Uterus (tissue), 4 donors: ENCODE measurements at places on chromosomes 6 and 20. TPM values are rescaled to one million over a fixed set of nuclear protein-coding genes. Genes with fewer than 3 reads are reported as not detected.

- DNase-seq: peak; percentile 32
- H3K36me3 ChIP-seq: no peaks in the 10 kb centered on the region
- no peaks in the 10 kb centered on the region for H3K27me3 ChIP-seq
- H3K4me1 ChIP-seq: peaks cover 10% of the 10 kb centered on the region
- H3K27ac ChIP-seq: peak overlapping the region; percentile 92
- H3K4me3 ChIP-seq: peak overlapping the region; percentile 86
Measured at GRCh38 chr6:53066077-53066417, 843 bp downstream of the FBXO9 start.

DNA sequence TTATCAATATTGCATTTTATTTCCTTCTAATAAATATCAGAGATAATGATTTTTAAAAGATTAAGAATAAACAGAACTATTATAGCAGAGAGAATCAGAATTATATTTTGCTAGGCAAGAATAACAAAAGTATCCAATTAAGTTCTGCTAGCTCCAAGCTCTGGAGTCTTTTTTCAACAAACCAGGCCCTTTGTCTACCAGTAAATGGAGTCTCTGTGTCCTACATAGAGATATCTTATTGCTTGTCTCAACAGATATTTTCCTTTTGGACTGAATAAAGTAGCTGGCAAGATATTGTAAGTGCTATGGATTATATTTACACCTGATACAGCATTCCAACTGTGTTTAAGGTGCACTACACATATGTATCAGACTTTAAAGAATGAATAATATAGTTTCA, 107.1 kb downstream of the DST start:
- H3K4me3 ChIP-seq: peak overlapping the region; percentile 3
- no peak for DNase-seq
- H3K4me1 ChIP-seq: peaks cover 10% of the 10 kb centered on the region
- peak overlapping the region; percentile 83 for H3K27ac ChIP-seq
- H3K27me3 ChIP-seq: no peaks in the 10 kb centered on the region

DNA sequence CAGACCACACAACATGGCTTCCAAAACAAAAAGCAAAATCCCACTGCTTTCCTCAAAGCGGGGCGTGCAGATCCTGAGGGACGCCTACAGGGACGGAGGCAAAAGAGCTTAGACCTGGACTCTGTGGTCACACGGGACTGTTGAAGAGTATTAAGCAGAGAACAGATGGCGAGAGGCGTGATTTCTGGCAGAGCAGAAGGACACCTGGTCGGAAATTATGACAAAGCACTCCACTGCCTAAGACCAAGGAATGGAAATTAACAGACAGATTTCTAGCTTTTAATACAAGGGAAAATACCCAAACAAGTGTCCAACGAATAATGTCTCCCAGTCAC, 15.4 kb downstream of the CST7 start:
- no peaks in the 10 kb centered on the region for H3K27me3 ChIP-seq
- H3K4me1 ChIP-seq: no peaks in the 10 kb centered on the region
- no peak for DNase-seq
- no peaks in the 10 kb centered on the region for H3K36me3 ChIP-seq
- no peak overlapping the region for H3K27ac ChIP-seq

DNA sequence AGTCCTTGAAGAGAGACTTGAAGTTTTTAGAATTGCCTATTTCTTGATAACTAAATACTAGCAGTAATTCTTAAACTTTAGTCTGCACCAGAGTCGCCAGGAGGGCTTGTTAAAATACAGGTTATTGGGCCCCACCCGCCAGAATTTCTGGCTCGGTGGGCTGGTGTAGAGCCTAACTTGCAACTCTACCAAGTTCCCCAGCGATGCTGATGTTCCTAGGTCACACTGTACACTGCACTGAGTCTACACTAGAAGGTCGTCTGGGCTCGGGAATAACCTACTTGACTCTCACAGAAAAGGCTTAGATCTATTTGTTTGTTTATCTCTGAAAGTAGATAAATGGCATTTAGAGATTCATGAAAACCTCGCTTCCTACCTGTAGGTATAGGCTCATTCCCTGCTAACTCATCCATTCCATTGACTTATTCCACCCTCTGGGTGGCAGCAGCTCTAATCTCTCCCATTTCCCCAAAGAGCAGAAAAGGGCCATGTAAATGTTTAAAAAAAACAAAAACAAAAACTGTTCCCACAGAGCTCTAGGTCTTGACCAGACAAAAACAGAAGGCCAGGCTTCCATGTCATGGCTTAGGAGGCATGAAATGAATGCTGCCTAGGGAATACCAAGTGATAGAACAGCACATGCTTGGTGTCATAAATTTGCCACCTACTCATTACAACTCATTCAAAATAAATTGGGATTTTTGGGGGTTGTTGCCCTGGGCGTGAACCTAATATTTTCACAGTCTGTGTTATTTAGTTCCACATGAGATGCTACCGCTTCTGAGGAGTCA, 292.1 kb downstream of the ADGB start:
- no peaks in the 10 kb centered on the region for H3K4me1 ChIP-seq
- no peaks in the 10 kb centered on the region for H3K36me3 ChIP-seq
- H3K4me3 ChIP-seq: no peak overlapping the region
- no peak overlapping the region for H3K27ac ChIP-seq
- H3K27me3 ChIP-seq: no peaks in the 10 kb centered on the region

Gene PACRG
- 4.6 TPM for total RNA-seq

DNA sequence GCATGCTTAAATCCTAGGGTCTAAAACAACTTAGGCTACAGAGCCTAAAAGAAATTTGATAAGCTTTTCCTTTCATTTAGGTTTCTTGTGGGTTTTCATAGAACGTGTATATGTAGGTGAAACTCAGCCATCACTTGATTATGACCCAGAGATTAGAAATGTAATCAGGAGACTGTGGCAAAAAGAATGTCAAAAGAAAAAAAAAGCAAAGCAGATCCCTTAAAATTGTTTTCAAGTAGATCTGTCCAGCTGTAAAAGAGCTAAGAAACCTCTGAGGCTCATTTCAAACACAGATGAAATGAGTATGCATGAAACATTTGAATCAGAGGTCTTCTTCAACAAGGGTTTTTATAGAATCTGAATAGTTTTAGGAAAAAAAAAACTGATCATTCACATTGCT, 341.3 kb upstream of the PRDM1 start:
- no peak for DNase-seq
- no peaks in the 10 kb centered on the region for H3K4me1 ChIP-seq
- H3K4me3 ChIP-seq: no peak overlapping the region
- H3K36me3 ChIP-seq: no peaks in the 10 kb centered on the region

GRCh38 chr6:89217299-89217910, at the start of gene GABRR1:
Gene GABRR1, minus strand, starts transcription at chr6:89217358. Its CDS starts 36 bp downstream, at chr6:89217322.
- H3K4me1 ChIP-seq: no peaks in the 10 kb centered on the region
- no peaks in the 10 kb centered on the region for H3K36me3 ChIP-seq
- no peak within 1 kb of the TSS for H3K27ac ChIP-seq
- no peak within 1 kb of the TSS for H3K4me3 ChIP-seq

- H3K27ac ChIP-seq: no peak overlapping the region
- DNase-seq: no peak
- H3K36me3 ChIP-seq: no peaks in the 10 kb centered on the region
- H3K4me3 ChIP-seq: no peak overlapping the region
Measured at GRCh38 chr6:169404828-169405227, 151.2 kb upstream of the THBS2 start.

- DNase-seq: no peak
- peaks cover 3% of the 10 kb centered on the region for H3K27me3 ChIP-seq
- H3K4me1 ChIP-seq: no peaks in the 10 kb centered on the region
- peak overlapping the region; percentile 83 for H3K27ac ChIP-seq
- no peaks in the 10 kb centered on the region for H3K36me3 ChIP-seq
- H3K4me3 ChIP-seq: peak overlapping the region; percentile 71
Measured at GRCh38 chr6:125748406-125749172, 843 bp upstream of the HEY2 start.

Gene DUSP22
- total RNA-seq: 37.3 TPM

- no peak overlapping the region for H3K27ac ChIP-seq
- H3K4me3 ChIP-seq: no peak overlapping the region
- no peaks in the 10 kb centered on the region for H3K27me3 ChIP-seq
Measured at GRCh38 chr6:31396422-31397152, 6.8 kb upstream of the MICA start.

- H3K27me3 ChIP-seq: no peaks in the 10 kb centered on the region
- no peak overlapping the region for H3K27ac ChIP-seq
- H3K4me1 ChIP-seq: no peaks in the 10 kb centered on the region
- DNase-seq: no peak
- H3K4me3 ChIP-seq: no peak overlapping the region
Measured at GRCh38 chr6:98984121-98984520, 36.4 kb upstream of the FBXL4 start.

Gene GTSF1L
- not detected for total RNA-seq

DNA sequence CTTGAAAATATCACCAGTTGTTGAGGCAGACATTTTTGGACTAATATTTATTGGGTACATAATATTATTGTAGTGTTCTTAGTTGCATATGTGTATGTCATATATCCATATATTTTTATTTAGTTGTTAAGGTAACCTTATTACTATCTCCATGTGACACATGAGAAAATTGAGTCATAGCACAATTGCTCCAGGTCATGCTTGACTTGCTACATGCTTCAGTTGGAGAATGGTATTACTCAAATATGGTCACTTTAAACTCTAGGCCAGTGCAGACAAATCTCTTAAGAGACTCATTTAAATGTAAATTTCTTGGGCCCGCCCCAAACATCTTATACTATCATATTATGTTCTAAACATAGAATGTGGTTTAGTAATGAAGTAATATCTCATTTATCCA, 246.1 kb downstream of the RIMS1 start:
- H3K4me1 ChIP-seq: no peaks in the 10 kb centered on the region
- H3K4me3 ChIP-seq: no peak overlapping the region
- no peak overlapping the region for H3K27ac ChIP-seq

DNA sequence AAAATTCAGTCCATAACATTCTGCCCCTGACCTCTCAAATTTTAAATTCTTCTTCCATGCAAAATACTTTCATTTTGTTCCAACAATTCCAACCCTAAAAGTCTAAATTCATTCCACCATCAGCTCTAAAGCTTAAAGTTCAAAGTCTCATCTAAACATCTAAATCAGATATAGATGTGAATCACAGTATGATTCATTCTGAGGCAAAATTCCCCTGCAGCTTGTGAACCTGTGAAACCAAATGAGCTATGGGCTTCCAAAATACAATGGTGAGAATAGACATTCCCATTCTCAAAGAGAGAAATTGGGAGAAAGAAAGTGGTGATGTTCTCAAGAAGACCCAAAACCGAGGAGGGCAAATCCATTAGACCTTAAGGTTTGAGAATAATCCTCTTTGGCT, 309.8 kb downstream of the HIVEP2 start:
- H3K27me3 ChIP-seq: no peaks in the 10 kb centered on the region
- H3K27ac ChIP-seq: no peak overlapping the region
- no peaks in the 10 kb centered on the region for H3K36me3 ChIP-seq
- no peak overlapping the region for H3K4me3 ChIP-seq

- no peaks in the 10 kb centered on the region for H3K27me3 ChIP-seq
- no peaks in the 10 kb centered on the region for H3K36me3 ChIP-seq
- no peak overlapping the region for H3K27ac ChIP-seq
- H3K4me1 ChIP-seq: no peaks in the 10 kb centered on the region
Measured at GRCh38 chr20:43975096-43975768, 60.6 kb downstream of the TOX2 start.

Gene AIF1
- 20.9 TPM for total RNA-seq

Gene GMNN
- total RNA-seq: 8.9 TPM

Gene SLC17A3
- total RNA-seq: not detected

DNA sequence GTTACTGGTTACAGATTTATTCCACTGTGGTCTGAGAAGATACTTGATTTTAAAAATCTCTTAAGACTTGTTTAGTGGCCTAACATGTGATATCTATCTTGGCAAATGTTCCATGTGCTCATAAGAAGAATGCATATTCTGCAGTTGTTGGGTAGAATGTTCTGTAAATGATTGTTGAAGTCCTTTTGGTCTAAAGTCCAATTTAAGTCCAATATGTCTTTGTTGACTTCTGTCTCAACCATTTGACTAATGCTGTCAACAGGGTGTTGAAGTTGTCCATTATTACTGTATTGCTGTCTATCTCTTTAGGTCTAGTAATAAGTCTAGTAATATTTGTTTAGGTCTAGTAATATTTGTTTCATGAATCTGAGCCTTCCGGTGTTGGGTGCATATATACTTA, 387.8 kb upstream of the RUNX2 start:
- DNase-seq: no peak
- H3K4me3 ChIP-seq: no peak overlapping the region
- no peaks in the 10 kb centered on the region for H3K4me1 ChIP-seq
- no peaks in the 10 kb centered on the region for H3K36me3 ChIP-seq

Gene TUBB1
- total RNA-seq: not detected

DNA sequence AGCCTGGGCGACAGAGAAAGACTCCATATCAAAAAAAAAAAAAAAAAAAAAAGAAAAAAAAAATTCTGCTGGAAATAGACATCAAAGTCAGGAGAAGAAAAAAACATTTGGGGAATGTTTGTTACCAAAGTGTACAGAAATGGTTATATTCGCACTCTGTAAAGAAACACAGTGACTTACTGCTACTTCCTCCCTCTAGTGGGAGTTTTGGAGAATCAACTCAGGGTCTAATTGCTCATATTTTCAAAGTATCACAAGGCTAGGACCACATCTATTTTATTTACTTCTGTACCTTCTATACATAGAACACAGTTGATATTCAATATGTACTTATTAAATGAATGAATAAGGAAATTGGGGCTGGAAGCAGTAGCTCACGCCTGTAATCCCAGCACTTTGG, 24.4 kb downstream of the ARG1 start:
- H3K36me3 ChIP-seq: no peaks in the 10 kb centered on the region
- H3K4me3 ChIP-seq: no peak overlapping the region
- no peak overlapping the region for H3K27ac ChIP-seq
- no peaks in the 10 kb centered on the region for H3K4me1 ChIP-seq
- no peak for DNase-seq

DNA sequence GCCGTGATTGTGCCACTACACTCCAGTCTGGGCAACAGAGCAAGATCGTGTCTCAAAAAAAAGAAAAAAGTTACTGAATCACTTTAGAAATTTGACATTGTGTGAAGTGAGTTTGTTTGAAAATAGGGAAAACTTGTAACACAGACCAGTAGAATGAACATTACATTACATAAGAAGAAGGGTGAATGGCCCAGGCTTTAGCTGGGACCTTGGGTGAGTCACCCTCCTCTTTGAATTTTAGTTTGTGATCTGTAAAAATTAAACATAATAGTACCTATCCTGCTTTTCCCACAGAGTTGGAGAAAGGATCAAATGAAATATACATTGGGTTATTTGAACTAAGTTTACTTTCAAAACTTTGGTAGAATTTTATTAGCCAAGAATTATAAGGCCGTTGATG, 56.3 kb downstream of the KCNS1 start:
- no peak for DNase-seq
- H3K4me1 ChIP-seq: no peaks in the 10 kb centered on the region
- no peak overlapping the region for H3K4me3 ChIP-seq
- H3K27me3 ChIP-seq: no peaks in the 10 kb centered on the region
- H3K36me3 ChIP-seq: no peaks in the 10 kb centered on the region

Gene CDSN
- not detected for total RNA-seq

GRCh38 chr6:89604653-89605052, 33.9 kb downstream of the LYRM2 start:
- H3K4me3 ChIP-seq: no peak overlapping the region
- no peaks in the 10 kb centered on the region for H3K4me1 ChIP-seq
- no peak overlapping the region for H3K27ac ChIP-seq
- no peaks in the 10 kb centered on the region for H3K36me3 ChIP-seq
